Naive thymus-derived CD4-positive, alpha-beta T cell (primary cell): ENCODE measurements at places on chromosomes 7 and 10.

- DNase-seq = no peak
- H3K4me1 ChIP-seq = no peaks in the 10 kb centered on the region
- no peaks in the 10 kb centered on the region for H3K27me3 ChIP-seq
- H3K36me3 ChIP-seq = no peaks in the 10 kb centered on the region
- H3K4me3 ChIP-seq = no peak overlapping the region
These were observed 46.1 kb downstream of the ZCCHC24 start for GRCh38 chr10:79399223-79399831.

GRCh38 chr7:37670436-37670835, 13.1 kb upstream of the GPR141 start:
- H3K27ac ChIP-seq = no peak overlapping the region
- DNase-seq = no peak

DNA sequence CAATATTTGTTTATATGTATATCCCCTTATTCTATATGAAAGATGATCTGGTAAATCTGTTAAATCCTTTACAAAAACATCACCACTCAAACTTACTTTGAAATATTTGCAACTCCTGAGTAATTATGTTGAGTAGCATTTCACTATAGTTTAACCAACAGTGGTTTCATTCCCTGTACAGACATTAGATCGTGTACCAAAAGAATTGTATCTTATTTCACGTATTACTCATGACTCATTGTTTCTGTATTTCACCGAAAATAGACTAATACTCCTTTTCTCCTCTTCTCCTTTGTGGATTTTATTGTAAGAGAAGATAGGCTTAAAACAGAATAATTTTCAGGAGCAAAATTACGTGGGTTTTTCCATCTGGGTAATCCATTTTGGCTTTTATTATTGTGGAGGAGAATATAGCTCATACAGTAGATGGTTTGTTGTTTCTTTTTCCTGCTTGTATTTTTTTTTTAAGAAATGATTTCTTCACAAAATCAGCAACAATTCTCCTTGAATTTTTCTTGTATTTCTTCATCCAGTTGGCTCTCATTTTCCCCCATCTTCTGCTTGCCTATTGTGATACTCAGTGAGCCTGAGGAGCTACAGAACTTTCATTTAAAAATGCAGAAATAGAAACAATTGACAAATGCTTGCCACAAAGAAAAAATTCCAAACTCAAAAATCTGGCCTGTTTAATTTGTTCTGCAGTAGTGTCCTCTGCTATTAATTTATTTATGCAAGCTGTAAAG, 90.6 kb upstream of the OIT3 start:
- H3K4me1 ChIP-seq = no peaks in the 10 kb centered on the region
- H3K36me3 ChIP-seq = no peaks in the 10 kb centered on the region
- H3K27me3 ChIP-seq = no peaks in the 10 kb centered on the region
- no peak overlapping the region for H3K27ac ChIP-seq
- DNase-seq = no peak
- no peak overlapping the region for H3K4me3 ChIP-seq

GRCh38 chr7:139051655-139052054, 15.8 kb upstream of the ZC3HAV1L start:
- H3K27me3 ChIP-seq = no peaks in the 10 kb centered on the region
- peaks cover 54% of the 10 kb centered on the region for H3K36me3 ChIP-seq
- H3K27ac ChIP-seq = no peak overlapping the region
- H3K4me1 ChIP-seq = peaks cover under 1% of the 10 kb centered on the region
- H3K4me3 ChIP-seq = no peak overlapping the region

GRCh38 chr10:76230921-76231285, 799.5 kb downstream of the LRMDA start:
- H3K27ac ChIP-seq = no peak overlapping the region
- H3K4me1 ChIP-seq = no peaks in the 10 kb centered on the region
- H3K4me3 ChIP-seq = no peak overlapping the region
- DNase-seq = no peak
- no peaks in the 10 kb centered on the region for H3K27me3 ChIP-seq

DNA sequence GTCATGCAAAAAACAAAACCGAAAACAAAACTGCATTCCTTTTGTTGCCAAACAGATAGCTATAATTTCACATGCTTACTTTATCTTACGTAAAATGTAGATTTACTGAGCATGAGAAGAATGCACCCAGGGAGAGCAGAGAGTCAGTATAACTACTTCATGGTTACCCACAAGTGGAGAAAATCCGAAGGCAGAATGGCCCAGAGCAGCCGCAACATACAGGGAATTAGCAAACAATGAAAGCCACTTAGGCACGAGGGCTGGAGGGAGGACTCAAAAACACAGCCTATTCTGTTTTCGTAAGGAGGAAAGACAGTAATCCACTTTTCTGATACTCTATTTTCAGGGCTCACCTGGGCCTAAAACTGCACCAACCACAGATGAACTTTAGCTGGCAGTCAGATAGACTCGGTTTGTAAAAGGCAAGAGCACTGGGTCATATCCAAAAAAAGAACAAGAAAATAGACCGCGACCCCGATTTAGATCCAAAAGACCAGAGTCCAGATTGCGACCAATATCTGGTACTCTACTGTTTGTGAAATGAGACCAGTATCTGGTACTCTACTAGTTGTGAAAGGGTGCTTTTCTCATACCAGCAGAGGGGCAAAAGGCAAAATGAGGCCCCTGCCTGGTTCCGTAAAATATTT, 1.3 kb downstream of the ITPRIP start:
- H3K27me3 ChIP-seq = no peaks in the 10 kb centered on the region
- peaks cover 30% of the 10 kb centered on the region for H3K4me1 ChIP-seq

- no peaks in the 10 kb centered on the region for H3K36me3 ChIP-seq
- peaks cover 9% of the 10 kb centered on the region for H3K4me1 ChIP-seq
These were observed 13.2 kb upstream of the MAP3K8 start for GRCh38 chr10:30420766-30421165.

DNA sequence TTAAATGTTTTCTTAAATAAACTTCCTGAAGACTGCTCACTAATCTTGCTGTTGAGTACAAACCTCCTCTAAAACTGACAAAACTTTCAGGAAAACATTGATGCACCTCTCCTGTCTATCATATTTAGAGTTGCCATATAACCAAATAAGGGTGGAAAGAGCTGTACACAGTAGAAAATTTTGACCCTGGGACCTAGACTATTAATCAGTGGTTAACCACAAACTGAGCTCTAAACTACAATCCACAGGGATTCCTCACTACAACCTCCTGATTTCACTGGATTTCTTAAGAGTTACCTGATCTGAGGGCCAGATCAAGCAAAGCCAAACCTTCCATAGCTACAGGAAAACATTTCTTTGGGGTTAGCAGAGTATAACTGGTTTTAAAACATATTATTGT, 39.9 kb upstream of the WNT16 start:
- H3K36me3 ChIP-seq = no peaks in the 10 kb centered on the region
- no peak for DNase-seq
- H3K27me3 ChIP-seq = no peaks in the 10 kb centered on the region
- H3K27ac ChIP-seq = no peak overlapping the region

- H3K4me3 ChIP-seq = peak overlapping the region; percentile 25
- H3K4me1 ChIP-seq = peaks cover 31% of the 10 kb centered on the region
- no peak overlapping the region for H3K27ac ChIP-seq
- no peaks in the 10 kb centered on the region for H3K27me3 ChIP-seq
- H3K36me3 ChIP-seq = no peaks in the 10 kb centered on the region
These were observed 172.6 kb upstream of the TNRC18 start for GRCh38 chr7:5596046-5596895.

GRCh38 chr10:77355844-77356243, 281.8 kb downstream of the KCNMA1 start:
- no peaks in the 10 kb centered on the region for H3K36me3 ChIP-seq
- no peaks in the 10 kb centered on the region for H3K27me3 ChIP-seq
- no peak overlapping the region for H3K4me3 ChIP-seq
- DNase-seq = no peak
- H3K4me1 ChIP-seq = no peaks in the 10 kb centered on the region

GRCh38 chr7:151245360-151246101, 3.0 kb downstream of the SMARCD3 start:
- peaks cover 6% of the 10 kb centered on the region for H3K27me3 ChIP-seq
- no peak overlapping the region for H3K27ac ChIP-seq
- H3K4me3 ChIP-seq = peak overlapping the region; percentile 52

GRCh38 chr7:97020996-97021746, 3.5 kb downstream of the DLX5 start:
- no peak overlapping the region for H3K4me3 ChIP-seq
- no peaks in the 10 kb centered on the region for H3K36me3 ChIP-seq
- no peak overlapping the region for H3K27ac ChIP-seq
- H3K4me1 ChIP-seq = peaks cover 3% of the 10 kb centered on the region

- H3K4me3 ChIP-seq = no peak overlapping the region
- no peak for DNase-seq
- no peak overlapping the region for H3K27ac ChIP-seq
- no peaks in the 10 kb centered on the region for H3K4me1 ChIP-seq
- no peaks in the 10 kb centered on the region for H3K36me3 ChIP-seq
- H3K27me3 ChIP-seq = no peaks in the 10 kb centered on the region
These were observed 202.8 kb downstream of the IPMK start for GRCh38 chr10:58064714-58065528.

DNA sequence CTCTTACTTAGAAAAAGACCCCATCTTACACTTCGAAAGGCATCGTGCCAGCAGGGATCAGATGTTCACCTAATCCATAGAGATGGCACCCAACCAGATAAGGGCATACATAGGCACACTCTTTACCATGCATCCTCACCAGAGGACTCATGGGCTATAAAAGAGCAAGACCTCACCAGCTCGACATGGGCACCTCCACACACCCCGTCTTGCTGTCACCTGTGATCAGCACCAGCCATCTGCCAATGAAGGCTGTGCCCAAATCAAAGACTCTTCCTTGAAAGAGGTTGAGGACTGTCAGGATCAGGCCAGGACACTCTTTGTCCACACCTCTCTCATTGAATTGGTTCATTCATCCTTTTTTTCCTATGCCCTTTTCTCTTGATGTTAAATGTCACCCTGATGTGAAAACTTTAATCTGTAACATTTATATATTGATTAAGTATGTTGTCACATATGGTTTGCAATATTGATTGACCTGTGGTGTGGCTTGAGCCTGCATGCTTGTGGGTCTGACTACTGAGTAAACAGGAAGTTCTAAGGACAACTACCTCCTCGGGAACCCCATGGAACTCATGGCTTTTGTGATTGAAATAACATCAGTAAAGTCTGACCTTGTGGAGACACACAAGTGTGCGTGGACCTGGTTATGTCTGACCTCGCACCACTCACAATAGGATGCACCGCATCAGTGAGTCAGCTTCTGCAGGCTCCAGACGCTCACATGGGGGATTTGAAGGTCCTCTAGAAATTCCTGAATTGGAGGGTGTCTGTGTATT, 75.5 kb downstream of the HTR5A start:
- H3K4me3 ChIP-seq = no peak overlapping the region
- no peaks in the 10 kb centered on the region for H3K27me3 ChIP-seq
- no peak overlapping the region for H3K27ac ChIP-seq
- no peaks in the 10 kb centered on the region for H3K4me1 ChIP-seq

- no peak overlapping the region for H3K27ac ChIP-seq
- no peaks in the 10 kb centered on the region for H3K4me1 ChIP-seq
- H3K27me3 ChIP-seq = no peaks in the 10 kb centered on the region
- no peak overlapping the region for H3K4me3 ChIP-seq
- H3K36me3 ChIP-seq = no peaks in the 10 kb centered on the region
- no peak for DNase-seq
These were observed 104.7 kb downstream of the PDGFA start for GRCh38 chr7:414681-415560.

- no peaks in the 10 kb centered on the region for H3K36me3 ChIP-seq
- H3K4me3 ChIP-seq = no peak overlapping the region
- H3K27me3 ChIP-seq = no peaks in the 10 kb centered on the region
- DNase-seq = no peak
- H3K4me1 ChIP-seq = no peaks in the 10 kb centered on the region
- H3K27ac ChIP-seq = no peak overlapping the region
These were observed 36.8 kb downstream of the WIPF3 start for GRCh38 chr7:29843093-29843492.

GRCh38 chr7:108659261-108659660, 89.6 kb downstream of the DNAJB9 start:
- no peaks in the 10 kb centered on the region for H3K4me1 ChIP-seq
- no peak overlapping the region for H3K27ac ChIP-seq
- no peak for DNase-seq
- H3K4me3 ChIP-seq = no peak overlapping the region
- H3K36me3 ChIP-seq = no peaks in the 10 kb centered on the region

- no peak overlapping the region for H3K4me3 ChIP-seq
- no peak overlapping the region for H3K27ac ChIP-seq
- H3K4me1 ChIP-seq = no peaks in the 10 kb centered on the region
- H3K36me3 ChIP-seq = no peaks in the 10 kb centered on the region
- no peaks in the 10 kb centered on the region for H3K27me3 ChIP-seq
- DNase-seq = no peak
These were observed 88.9 kb downstream of the RAPGEF5 start for GRCh38 chr7:22267930-22268615.

DNA sequence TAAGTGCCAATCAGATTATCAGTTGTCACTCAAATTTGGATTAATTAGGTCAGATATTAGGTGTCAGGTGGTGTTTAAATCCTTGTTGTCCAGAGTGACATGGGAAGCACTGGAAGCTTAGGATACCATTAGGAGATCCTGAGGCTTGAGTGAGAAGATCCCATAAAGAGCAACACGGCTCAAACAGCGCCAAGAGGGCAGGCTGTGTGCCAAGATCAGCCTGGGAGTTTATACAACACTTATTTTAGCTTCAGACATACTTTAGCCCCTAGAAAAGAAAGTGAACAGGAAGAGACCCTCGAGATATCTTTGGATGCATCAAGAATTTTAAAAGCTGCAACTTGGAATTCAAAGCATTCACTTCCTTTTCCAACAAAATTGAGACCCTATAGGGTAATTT, 14.2 kb upstream of the ACTA2 start:
- no peak overlapping the region for H3K4me3 ChIP-seq
- H3K36me3 ChIP-seq = no peaks in the 10 kb centered on the region
- H3K4me1 ChIP-seq = peaks cover 11% of the 10 kb centered on the region

- DNase-seq = no peak
- no peaks in the 10 kb centered on the region for H3K4me1 ChIP-seq
- no peak overlapping the region for H3K27ac ChIP-seq
- no peaks in the 10 kb centered on the region for H3K27me3 ChIP-seq
- H3K36me3 ChIP-seq = no peaks in the 10 kb centered on the region
These were observed 477.2 kb downstream of the GPAM start for GRCh38 chr10:111706331-111706730.

GRCh38 chr7:73985737-73986141, 42.2 kb upstream of the ELN start:
- no peaks in the 10 kb centered on the region for H3K27me3 ChIP-seq
- no peaks in the 10 kb centered on the region for H3K4me1 ChIP-seq
- no peak overlapping the region for H3K27ac ChIP-seq
- no peak overlapping the region for H3K4me3 ChIP-seq
- no peaks in the 10 kb centered on the region for H3K36me3 ChIP-seq

- no peaks in the 10 kb centered on the region for H3K36me3 ChIP-seq
- H3K4me3 ChIP-seq = no peak overlapping the region
- no peak overlapping the region for H3K27ac ChIP-seq
- no peak for DNase-seq
These were observed 206.8 kb upstream of the MTPN start for GRCh38 chr7:136183981-136184380.
